ENCODE measurements at places on chromosomes 6 and 20. TPM values are rescaled to one million over a fixed set of nuclear protein-coding genes. Genes with fewer than 3 reads are reported as not detected.

GRCh38 chr20:22794200-22794599, 209.8 kb upstream of the FOXA2 start:
- no peak overlapping the region for H3K27ac ChIP-seq
- peaks cover 6% of the 10 kb centered on the region for H3K4me1 ChIP-seq
- H3K4me3 ChIP-seq: no peak overlapping the region

DNA sequence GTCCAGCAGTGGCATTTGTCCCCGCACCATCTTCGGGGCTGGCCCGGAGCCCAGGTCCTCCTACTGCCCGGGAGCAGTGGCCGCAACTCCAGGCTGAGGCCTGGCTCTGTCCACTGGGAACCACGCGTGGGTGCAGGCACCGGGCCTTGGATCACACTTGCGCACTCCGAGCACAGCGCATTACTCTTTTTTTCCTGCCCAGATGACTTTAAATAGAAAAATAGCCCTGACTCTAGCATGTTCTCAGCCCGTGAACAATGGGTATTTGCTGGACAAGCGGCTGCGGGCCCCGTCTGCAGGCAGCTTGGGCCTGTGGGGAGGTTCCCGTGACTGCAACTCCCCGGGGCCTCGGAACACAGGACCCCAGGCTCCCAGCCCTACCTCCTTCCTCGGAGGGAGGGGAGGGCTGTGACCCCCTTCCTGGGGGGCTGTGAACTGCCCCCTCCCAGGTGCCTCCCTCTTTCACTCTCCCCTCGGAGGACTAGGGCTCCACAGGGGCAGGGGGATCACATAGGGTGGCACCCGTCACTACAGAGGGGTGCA, 162.2 kb downstream of the TBXT start:
- peak; percentile 82 for DNase-seq
- no peaks in the 10 kb centered on the region for H3K27me3 ChIP-seq
- H3K36me3 ChIP-seq: no peaks in the 10 kb centered on the region
- peak overlapping the region; percentile 72 for H3K27ac ChIP-seq
- H3K4me1 ChIP-seq: peaks cover 5% of the 10 kb centered on the region

- no peak overlapping the region for H3K27ac ChIP-seq
- no peak for DNase-seq
- no peak overlapping the region for H3K4me3 ChIP-seq
- no peaks in the 10 kb centered on the region for H3K36me3 ChIP-seq
- peaks cover 7% of the 10 kb centered on the region for H3K4me1 ChIP-seq
Observed at GRCh38 chr6:13446381-13446780, 41.0 kb downstream of the GFOD1 start.

- H3K27ac ChIP-seq: peak overlapping the region; percentile 93
- peak; percentile 66 for DNase-seq
- H3K4me1 ChIP-seq: peaks cover 7% of the 10 kb centered on the region
- H3K36me3 ChIP-seq: no peaks in the 10 kb centered on the region
- H3K4me3 ChIP-seq: peak overlapping the region; percentile 79
- no peaks in the 10 kb centered on the region for H3K27me3 ChIP-seq
Observed at GRCh38 chr6:36593569-36594028, 563 bp upstream of the SRSF3 start.

DNA sequence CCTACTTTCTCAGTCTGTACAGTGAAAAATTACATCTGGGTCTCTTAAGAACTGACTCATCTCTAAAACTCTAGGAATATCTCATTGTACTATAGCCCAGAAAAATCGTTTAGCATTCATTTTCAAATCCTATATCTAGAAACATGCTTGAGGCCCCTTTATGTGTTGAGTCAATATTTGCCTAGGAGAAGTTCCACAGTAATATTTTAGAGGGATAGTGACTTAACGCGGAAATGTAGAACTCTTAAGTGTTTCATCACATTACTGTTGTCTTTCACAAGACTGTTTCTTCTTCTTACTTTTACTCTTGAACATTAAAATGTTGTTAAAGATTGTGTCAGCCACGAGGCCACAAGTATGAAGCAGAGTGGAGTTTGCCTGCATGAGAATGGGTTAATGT, 23.0 kb upstream of the MYLIP start:
- no peaks in the 10 kb centered on the region for H3K27me3 ChIP-seq
- H3K4me1 ChIP-seq: peaks cover 7% of the 10 kb centered on the region
- DNase-seq: no peak
- H3K27ac ChIP-seq: no peak overlapping the region

GRCh38 chr6:33668914-33669313, 42.6 kb downstream of the UQCC2 start:
- no peaks in the 10 kb centered on the region for H3K4me1 ChIP-seq
- H3K27ac ChIP-seq: no peak overlapping the region
- H3K36me3 ChIP-seq: no peaks in the 10 kb centered on the region

GRCh38 chr6:45450831-45451230, 73.1 kb upstream of the SUPT3H start:
- H3K27me3 ChIP-seq: no peaks in the 10 kb centered on the region
- H3K4me1 ChIP-seq: peaks cover 2% of the 10 kb centered on the region
- no peak overlapping the region for H3K4me3 ChIP-seq
- H3K27ac ChIP-seq: no peak overlapping the region
- H3K36me3 ChIP-seq: no peaks in the 10 kb centered on the region

DNA sequence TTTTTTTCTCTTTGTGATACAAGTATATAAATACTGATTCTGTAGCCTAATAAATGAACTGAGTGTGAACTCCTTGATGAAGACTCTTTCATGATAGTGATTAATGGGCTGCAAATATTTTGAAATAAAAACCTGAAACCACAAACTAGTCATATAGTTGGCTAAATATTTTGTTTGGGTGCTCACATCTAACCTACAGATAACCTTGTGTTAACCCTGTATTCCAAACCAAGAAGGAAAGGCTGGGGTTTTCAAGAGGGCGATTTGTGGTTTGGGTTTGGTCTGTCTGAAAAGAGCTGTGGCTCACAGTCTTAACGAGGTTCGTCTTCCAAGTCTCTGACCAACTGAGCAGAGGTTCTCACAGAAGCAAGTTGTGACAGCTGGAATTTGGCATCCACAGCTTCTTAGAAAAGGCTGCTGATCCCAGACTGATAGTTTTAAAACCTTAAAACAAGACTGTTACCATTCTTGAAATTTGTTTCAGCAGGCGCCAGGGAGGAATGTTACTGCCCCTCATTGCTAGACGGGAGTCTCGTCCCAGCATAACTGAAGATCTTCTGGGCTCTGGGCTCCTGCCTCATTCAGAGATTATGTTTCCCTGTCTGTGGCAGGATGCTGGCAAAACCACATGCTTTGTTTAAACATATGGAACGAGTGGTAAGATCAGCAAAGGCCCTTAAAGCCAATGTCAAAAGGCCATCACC, 736.4 kb upstream of the MARCKS start:
- no peaks in the 10 kb centered on the region for H3K27me3 ChIP-seq
- no peak overlapping the region for H3K27ac ChIP-seq
- H3K36me3 ChIP-seq: no peaks in the 10 kb centered on the region
- no peak for DNase-seq
- H3K4me3 ChIP-seq: no peak overlapping the region
- no peaks in the 10 kb centered on the region for H3K4me1 ChIP-seq

DNA sequence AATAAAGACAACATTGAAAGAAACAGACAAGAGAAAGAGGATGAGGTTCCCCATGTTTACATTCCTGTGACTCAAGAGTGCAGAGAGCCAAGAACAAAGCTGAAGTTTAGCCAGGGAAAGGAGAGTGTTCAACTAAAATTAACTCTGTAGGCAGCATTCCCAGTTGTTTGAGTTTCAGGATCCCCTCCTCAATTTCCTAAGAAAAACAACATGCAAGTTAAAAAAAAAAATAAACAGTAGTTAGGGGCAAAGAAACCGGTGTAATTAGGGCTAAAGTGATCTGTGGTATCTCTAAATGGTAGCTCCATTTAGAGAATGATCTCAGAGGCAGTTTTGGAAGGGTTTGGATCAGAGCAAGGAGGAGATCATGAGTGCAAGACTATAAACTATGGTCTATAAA, 30.9 kb upstream of the RAB23 start:
- DNase-seq: no peak
- H3K36me3 ChIP-seq: no peaks in the 10 kb centered on the region
- H3K27me3 ChIP-seq: no peaks in the 10 kb centered on the region
- H3K4me1 ChIP-seq: peaks cover 12% of the 10 kb centered on the region

DNA sequence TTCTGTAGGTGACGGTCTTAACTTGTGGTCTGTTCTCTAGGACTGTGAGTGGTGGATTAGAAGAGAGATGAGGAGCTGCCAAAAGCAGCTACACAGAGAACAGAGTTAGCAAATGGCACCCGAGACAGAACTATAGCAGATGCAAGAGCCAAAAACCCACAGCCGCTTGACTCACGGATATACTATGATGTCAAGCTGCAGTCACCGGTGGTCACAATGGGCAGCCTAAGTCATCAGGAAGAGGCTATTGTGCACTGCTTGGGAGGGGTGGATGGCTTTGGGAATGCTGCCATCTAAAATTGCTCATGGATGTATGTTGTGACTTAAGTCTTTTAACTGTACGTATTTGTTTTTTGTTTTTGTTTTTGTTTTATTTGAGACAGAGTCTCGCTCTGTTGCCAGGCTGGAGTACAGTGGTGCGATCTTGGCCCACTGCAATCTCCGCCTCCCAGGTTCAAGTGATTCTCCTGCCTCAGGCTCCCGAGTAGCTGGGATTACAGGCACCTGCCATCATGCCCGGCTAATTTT, at the start of gene GTSF1L:
Gene GTSF1L, minus strand, starts transcription at position 192 of the 528 bp plus-strand sequence. CDS start 308 bp downstream, outside the sequence.
- H3K4me1 ChIP-seq: no peaks in the 10 kb centered on the region
- H3K4me3 ChIP-seq: no peak within 1 kb of the TSS
- no peak within 1 kb of the TSS for H3K27ac ChIP-seq
- DNase-seq: no peak

DNA sequence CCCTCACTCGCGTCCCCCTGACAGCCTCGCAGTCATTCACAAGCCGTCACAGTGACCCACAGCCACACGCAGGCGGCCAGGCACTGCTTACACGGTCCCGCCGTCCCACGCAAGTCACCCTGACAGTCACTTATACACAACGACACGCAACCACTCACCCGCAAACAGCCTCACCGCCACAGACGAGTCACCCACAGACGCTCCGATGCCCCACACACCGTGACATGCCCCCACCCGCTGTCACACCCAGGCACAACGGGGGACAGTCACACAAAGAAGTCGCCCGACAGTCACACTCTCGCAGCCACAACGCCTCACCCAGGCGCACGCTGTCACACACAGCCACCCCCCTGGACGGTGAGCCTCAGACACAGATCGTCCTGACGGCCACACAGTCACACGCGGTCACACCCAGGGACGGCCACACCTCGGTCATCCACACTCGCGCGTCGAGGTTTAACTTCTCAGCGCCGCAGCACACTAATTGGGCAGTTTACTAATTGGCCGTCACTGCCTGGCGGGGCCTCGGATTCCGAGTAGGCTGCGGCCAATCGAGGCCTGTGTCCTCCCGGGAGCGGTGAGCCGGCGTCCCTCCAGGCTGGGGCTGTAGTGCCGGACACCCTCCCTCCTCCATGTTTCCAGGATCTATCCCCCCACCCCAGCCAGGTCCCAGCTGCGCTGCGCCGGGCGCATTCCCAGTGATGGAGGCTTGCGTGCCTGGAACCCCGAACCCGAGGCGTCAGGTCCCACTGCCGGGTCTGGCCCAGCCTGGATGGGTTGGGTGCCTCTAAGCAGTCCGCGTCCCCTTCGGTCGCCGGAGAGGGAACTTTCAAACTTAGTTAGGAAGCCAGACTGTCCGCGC, 790 bp downstream of the TOX2 start:
- H3K4me1 ChIP-seq: no peaks in the 10 kb centered on the region
- H3K27ac ChIP-seq: no peak overlapping the region
- DNase-seq: no peak
- H3K27me3 ChIP-seq: no peaks in the 10 kb centered on the region

Gene GPR63
- 1.3 TPM for polyA plus RNA-seq

Gene SLC16A10
- 0.80 TPM for polyA plus RNA-seq

Gene BMP6
- polyA plus RNA-seq: 24.9 TPM
